ENCODE measurements at places on chromosomes 16 and 17. TPM values are rescaled to one million over a fixed set of nuclear protein-coding genes. Genes with fewer than 3 reads are reported as not detected.

Gene PRR35
- total RNA-seq, result 0.20 TPM

Gene KIF19
- not detected for total RNA-seq

Gene NRN1L
- 0.33 TPM for total RNA-seq

Gene P2RX1
- total RNA-seq, result not detected

Gene TPSG1
- total RNA-seq, result not detected

Gene SNRNP25
- 71.6 TPM for total RNA-seq

Gene KRT32
- total RNA-seq, result not detected

Gene WFDC1
- total RNA-seq, result not detected

Gene MMP25
- total RNA-seq, result 0.79 TPM

Gene DHODH
- total RNA-seq, result 14.3 TPM

Gene PIRT
- total RNA-seq, result not detected

Gene POLR3K
- total RNA-seq, result 37.7 TPM

Gene CYGB
- 1.4 TPM for total RNA-seq

Gene SPNS2
- total RNA-seq, result 9.5 TPM

Gene RNF222
- total RNA-seq, result not detected

Gene KRT40
- total RNA-seq, result not detected

Gene INCA1
- 1.3 TPM for total RNA-seq

Gene KRTAP4-9
- not detected for total RNA-seq

Gene PLEKHH3
- 13.6 TPM for total RNA-seq

Gene CHST4
- not detected for total RNA-seq

Gene TBC1D3E
- not detected for total RNA-seq

Gene NETO2
- total RNA-seq, result 81.1 TPM

Gene MMD
- 28.8 TPM for total RNA-seq

Gene PNMT
- not detected for total RNA-seq

Gene ZNF205
- 16.6 TPM for total RNA-seq

Gene TMEM238L
- not detected for total RNA-seq

Gene HEATR9
- not detected for total RNA-seq

Gene GNG13
- not detected for total RNA-seq

Gene ASGR2
- not detected for total RNA-seq

Gene CNTROB
- total RNA-seq, result 35.7 TPM

Gene SLC22A31
- total RNA-seq, result 1.2 TPM

Gene TBC1D3I
- 0.46 TPM for total RNA-seq

Gene FOXJ1
- total RNA-seq, result 0.55 TPM

Gene MAFG
- 32.4 TPM for total RNA-seq

Gene TBC1D3C
- not detected for total RNA-seq

Gene TCAP
- 1.1 TPM for total RNA-seq

All from A549 treated with ZK216348 at 1 μM for 4 hours (cell line).